ENCODE measurements at places on chromosomes 16 and 17. TPM values are rescaled to one million over a fixed set of nuclear protein-coding genes. Genes with fewer than 3 reads are reported as not detected.

DNA sequence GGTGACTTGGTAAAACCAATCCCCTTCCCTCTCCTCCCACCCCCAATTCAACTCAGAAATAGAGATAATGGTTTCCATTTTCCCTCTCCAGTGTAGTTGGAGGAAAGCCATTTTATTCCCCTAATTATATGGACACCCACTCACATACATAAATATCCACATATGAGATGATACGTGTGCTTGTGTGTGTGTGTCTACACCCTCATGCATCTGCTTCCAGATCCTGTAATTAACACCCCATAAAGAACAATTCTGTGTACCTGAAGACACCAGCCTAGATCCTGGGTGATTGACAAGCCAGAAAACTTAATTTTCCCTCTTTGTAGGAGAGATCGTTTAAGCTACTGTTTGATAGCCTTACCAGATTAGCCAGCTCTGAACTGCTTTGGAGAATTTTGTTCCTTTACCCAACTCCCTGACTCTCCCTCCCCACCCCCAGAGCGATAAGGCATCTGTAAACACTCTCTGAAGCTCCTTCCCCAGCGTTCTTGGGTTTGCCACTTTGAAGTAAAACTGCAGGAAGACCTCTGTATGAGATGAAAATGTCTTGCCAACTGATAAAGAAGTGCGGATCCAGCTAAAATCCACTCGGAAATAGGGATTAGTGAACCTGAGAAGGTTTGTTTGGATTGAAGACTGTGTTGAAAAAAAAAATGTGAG lies 175.7 kb downstream of the RGS9 start:
- DNase-seq, result no peak

- DNase-seq, result peak; percentile 19
Measured at GRCh38 chr16:72066747-72067146, 3.7 kb downstream of the HPR start.

The TBC1D3E gene
- not detected for total RNA-seq

The NPIPA2 gene
- total RNA-seq, result 10.0 TPM

The PPY gene
- total RNA-seq, result not detected
